ENCODE measurements at places on chromosomes 2 and 18.

DNA sequence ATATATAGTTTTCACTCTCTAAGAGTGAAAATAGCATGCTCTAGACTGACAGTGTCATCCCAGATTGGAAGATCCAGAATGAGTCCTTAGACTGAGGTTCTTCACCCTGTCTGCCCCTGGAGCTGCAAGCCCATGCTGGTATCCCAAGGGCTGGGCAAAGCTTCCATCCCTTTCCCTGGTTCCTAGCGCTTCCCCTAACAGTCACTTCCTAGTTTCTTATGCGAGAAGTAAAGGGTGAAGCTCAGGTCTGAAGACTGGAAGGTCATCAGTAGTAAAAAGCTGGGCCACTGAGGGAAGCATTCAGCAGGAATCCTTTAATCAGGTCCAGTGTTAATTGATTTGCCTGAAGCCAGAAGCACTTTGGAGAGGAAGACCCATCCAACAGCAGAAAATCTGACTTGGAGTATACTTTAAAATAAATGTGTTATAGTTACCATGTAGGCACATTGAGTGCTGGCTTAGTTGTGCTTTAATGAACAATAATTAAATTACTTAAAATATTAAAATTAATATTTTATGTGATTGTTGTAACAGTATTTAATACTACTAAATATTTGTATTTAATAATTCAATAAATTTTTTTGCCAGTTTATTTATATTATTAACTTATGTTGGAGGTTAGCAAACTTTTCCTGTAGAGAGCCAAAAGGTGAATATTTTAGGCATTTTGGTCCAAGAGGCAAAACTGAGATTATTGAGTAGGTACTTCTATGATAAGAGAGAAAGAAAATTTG lies 237.9 kb downstream of the FHOD3 start:
- no peak for DNase-seq

DNA sequence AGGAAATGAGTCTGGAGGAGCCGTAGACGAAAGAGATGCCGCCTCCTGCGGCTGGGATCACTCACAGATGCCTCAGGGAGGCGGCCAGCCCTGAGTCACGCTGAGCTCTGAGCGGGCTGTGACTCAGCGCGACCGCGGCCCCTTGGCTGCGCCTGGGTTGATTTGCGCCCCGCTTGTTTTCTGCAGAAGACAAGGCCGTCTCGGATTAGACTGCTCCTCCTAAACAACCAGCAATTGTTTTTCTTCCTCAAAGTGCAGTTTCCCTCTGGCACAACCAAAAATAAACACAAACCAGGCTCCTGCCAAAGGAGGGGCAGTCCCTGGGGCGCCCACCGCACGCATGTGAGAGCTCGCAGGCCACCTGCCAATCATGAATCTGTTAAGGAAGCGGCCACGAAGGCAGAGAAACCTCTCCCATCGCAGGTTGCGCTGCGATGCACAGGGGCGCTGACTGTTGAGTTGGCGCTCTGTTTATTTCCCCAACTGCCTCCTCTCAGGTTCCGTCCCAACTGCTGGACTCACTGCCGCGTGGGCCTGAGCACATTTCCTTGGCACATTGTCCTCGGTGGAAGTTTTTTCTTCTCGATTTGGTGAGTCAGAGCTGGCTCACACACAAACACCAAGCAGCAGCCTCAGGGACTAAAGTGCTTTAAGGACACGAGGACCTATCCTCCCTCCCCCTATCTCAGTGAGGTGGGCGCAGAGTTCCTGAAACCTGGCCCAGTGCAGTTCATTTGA lies 85.2 kb upstream of the NDUFV2 start:
- peak; percentile 71 for DNase-seq

DNA sequence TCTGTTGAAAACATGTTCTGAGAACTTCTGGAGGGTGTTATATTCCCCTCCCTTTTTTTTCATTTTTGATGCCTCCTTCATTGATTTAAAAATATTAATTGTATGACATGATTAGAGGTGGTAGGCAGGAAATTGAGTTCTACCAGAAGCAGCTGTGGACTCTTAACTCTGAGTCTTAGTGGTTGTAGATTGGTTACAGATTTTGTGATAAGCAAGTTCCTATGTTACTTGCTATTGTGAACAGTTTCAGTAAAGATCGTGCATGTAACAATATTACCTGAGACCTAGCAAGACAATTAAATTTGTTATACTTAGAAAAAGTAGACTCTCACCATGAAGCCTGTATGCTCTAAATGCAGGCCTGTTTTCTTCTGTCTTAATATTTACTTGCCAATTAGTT lies 88.1 kb downstream of the PRPF40A start:
- DNase-seq: no peak

GRCh38 chr2:108594982-108595464 lies 60.8 kb downstream of the LIMS1 start:
- DNase-seq: no peak

DNA sequence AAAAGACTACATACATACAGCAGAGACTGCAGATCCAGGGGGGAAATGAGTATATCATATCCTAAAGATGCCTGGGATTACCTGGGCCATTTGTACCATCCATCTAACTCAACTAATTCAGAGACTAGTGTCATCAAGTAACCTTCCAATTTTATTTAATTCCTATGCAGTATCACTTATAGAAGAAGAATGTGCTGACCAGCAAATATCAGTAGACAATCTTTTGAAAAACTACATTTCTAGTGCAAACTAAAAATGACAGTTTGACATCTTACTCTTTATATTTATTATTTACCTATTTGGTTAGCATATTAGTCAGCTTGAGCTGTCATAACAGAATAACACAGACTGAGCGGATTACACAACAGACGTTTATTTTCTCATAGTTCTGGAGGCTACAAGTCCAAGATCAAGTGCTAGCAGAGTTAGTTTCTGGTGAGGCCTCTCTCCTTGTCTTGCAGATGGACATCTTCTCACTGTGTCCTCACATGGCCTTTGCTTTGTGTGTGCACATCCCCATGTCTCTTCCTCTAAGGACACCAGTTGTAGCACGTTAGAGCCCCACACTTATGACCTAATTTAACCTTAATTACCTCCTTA lies 47.0 kb downstream of the NCKAP5 start:
- DNase-seq: no peak

GRCh38 chr18:63788447-63789096 lies 13.4 kb downstream of the SERPINB7 start:
- peak; percentile 50 for DNase-seq

GRCh38 chr2:178477443-178478129 lies 814 bp downstream of the FKBP7 start:
- DNase-seq: no peak

DNA sequence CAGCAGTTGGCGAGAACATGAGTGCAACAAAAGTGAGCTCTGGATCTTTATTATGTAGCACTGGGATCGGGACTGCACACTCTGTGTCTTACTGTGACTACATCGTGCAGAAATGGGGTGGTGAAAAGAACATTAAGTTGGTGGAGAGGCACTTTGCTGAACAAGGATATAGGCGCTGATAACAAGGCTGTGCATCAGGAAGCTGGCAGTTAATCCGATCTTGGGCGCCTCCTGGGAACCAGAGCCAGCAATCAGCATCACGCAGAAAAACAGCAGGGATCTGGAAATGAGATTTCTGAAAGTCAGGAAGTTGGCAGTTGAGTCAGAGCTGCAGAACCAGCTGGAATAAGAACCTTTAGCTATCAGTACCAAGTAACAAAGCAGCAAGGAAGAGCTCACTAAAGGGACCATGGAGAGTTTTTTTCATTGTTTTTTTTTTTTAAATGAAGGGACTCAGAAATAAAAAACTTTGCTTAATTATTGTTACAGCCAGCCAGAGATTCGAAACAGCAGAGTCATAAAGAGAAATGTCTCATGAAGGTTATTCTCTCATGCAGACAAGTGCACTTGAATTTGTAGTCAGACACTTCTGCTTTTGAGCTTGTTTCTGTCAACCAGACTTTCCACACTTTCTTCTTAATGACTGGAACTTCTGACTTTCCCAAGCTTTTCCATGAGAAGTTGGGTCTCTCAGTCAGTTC lies 22.8 kb upstream of the MYO3B start:
- DNase-seq: no peak

DNA sequence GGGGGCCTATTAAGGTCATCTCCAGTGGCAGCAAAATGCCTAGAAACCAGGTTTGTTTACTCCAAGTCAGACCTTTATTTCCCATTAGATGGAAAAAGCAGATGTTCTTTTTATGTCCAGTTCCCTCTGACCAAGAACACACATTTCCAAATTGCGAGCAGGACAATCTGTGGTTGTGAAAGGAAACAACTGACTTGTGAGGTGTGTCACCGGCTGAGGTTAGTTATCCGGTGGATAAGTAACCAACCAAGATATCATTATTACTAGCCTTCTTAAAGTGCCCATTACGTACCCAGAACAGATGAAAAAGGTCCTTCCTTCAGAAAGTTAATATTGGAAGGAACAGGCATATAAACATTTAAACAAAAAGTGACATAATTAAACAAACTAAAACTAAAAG lies 112.9 kb downstream of the THADA start:
- no peak for DNase-seq

GRCh38 chr18:44889111-44889510 lies 208.4 kb downstream of the SETBP1 start:
- DNase-seq: no peak

DNA sequence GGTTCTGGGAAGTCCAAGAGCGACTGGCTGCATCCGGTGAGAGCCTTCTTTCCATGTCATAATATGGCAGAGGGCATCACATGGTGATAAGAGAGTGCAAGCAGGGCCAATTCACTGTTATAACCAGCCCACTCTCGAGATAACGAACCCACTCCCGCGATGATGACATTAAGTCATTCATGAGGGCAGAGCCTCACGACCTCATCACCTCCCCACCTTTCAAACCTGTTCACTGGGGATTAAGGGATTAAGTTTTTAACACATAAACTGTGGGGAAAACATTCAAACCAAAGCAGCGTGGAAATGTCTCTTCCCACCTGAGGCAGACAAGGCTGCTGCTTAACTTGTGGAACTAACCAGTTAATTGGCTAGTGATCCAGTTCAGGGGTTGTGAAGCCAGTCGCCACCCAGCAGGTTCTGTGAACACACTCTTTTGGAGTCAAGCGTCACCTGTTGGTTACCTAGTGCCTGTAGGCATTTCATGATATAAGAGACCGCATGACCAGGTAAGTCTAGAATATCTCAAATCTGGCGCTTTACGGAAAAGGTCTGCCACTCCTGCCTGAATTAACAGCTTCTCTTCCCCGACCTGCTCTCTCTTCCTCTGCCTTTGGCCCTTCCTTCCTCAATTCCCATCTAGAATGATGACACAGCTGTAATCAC lies 54.3 kb downstream of the EDAR start:
- DNase-seq: no peak

GRCh38 chr18:51120809-51121596 lies 76.5 kb downstream of the MEX3C start:
- no peak for DNase-seq

GRCh38 chr2:7929281-7929680 lies 752.6 kb upstream of the ID2 start:
- DNase-seq: no peak

DNA sequence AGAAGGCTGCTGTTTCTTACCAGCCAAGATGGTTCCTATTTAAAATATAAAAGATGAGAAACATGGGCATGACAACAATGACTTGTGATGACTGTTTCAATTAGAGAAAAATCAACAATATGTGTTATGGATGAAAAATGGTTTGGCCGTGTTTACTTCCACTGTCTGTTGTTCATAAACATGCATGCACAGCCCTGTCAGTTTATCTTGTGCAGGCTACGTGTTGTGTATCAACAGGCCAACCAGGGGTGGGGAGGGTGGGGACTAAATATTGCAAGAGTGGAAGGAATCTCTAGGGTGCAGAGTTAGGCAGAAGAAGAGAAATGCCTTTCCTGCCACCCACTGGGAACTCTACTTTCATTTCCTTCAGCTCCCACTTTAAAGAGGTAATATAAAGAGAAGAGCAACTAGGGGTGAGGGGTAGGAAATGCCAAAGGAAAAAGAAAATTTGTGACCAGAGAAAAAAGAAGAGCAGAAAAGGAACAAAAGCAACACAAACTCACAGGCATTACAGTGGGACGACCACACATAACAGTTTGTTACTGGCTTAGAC lies 116.8 kb upstream of the MEIS1 start:
- DNase-seq: no peak

DNA sequence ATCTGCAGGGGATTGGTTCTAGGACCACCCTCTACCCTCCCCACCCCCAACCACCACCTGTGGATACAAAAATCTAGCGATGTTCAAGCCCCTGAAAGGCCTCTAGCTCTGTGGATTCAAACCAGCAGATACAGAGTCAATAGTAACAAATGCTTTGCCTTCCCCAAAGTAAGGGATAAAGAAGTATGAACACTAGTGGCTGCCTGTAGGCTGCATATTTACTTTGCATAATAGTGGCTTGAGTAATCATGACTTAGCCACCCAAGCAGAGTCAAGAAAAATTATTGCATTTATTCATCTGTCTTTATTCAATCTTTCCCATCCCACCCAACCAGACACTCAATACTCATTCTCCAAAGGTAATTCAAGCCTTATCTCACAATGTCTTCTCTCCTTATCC lies 43.8 kb downstream of the SOCS6 start:
- no peak for DNase-seq

DNA sequence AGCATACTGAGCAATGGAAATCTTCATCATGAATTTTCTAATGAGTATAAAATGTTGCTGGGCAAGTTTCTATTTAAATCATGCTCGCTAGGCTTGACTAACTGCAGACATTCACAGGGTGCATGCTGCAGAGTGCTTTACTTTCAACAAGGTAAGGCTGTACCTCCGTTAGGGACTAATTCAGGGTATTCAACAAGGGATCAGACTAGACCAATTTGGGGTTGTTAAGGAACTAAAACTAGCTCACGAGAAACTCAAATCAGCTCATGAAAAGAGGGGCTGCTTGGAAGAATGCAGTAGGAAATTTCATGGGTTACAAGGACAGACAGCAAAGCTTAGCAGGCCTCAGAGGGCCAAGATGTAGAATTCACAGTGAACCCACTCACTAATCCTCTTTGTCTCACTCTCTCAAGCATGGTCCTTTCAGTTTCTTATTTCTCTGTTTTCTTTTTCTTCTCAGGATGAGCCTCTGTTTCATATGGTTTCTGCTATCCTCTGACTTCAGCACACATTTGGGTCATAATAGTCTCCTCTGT lies 2.2 kb downstream of the MYO3B start:
- DNase-seq: no peak

DNA sequence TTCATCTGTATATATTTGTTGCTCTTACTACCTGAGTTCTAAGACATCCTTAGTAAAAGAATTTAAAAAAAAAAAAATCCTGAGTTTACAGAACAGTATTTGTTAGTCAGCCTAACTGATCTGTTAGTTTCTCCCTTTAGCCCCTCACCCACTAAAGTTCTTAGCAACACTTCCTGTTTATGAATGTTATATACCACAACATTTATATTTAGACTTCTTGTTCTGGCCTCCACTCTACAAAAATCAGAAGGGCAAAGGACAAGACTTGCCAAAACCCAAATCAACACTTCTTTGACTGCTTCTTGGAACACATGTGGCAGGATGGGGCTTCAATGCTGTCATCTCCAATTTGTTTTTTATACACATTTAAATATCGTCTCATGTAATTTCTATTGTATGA lies 71.1 kb downstream of the MGAT5 start:
- DNase-seq: no peak

- DNase-seq: no peak
Observed at GRCh38 chr18:41396211-41396610, 558.8 kb upstream of the PIK3C3 start.

- no peak for DNase-seq
Observed at GRCh38 chr2:116724550-116724949, 1089.9 kb upstream of the DDX18 start.
